ENCODE measurements at places on chromosomes 2 and 18. TPM values are rescaled to one million over a fixed set of nuclear protein-coding genes. Genes with fewer than 3 reads are reported as not detected.

Gene ALPG
- not detected for total RNA-seq

Gene ALPP
- total RNA-seq: not detected

GRCh38 chr2:235162082-235162836 lies 210.4 kb downstream of the SH3BP4 start:
- no peak for DNase-seq

DNA sequence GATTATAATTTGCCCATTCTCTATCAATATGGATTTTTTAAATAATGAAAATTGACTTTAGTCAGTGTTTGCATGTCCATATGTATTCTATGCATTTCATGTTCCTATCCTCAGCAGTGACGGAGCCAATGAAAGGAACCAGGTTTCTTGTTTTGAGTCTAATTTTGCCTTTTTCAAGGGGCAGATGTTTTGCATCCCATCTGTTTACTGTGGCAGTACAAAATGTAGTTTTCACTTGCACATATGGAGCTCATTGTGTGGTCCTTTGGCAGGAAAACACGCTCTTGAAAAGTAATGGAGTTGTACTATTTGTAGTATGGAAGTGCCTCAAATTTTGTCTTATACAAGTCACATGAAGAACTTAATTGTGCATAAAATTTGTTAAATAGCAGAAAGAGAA lies 127.8 kb downstream of the AGPS start:
- no peak for DNase-seq

GRCh38 chr2:139940686-139941085 lies 1160.5 kb upstream of the NXPH2 start:
- no peak for DNase-seq

DNA sequence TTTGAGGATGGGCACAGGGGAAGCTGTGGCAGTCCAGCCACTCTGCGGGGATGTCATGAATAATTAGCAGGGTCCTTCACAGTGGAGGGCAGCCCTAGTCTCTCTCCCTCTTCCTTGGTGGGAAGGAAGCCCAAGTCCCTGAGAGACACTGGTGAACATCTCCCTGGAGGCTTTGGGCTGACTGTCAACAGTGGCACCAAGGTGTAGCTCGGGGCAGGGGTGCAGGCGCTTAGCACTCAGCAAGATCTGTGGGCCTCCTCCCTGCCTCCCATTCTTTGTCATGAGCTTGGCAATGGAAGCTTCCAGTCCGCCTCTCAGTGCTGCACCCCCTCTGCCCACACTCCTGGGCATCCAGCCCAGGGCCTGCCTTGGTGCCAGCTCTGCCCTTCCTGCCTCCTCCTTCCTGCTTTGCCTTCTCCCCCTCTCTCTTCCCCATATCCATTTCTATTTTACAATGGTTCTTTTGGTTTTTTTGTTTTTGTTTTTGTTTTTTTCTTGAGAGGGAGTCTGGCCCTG lies 59.4 kb downstream of the STEAP3 start:
- DNase-seq: no peak

DNA sequence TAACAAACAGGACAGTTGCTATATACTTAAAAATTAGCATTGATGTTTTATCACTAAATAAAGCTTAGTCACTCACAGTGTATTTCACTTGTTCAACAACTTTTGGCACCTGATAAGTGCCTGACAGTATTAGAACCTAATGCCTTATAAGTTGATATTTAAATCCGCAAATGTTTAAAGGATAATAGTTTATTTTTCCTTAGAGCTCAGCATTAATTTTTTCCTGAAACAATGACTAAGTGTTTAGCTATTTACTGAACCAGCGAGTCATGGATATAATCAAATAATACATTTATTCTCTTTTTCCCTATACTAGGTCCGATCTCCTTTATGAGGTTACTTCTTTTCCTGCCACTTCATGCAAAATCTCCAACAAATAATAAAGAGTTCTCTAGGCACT lies 146.0 kb upstream of the PGAP1 start:
- DNase-seq: no peak

GRCh38 chr2:10303694-10304378 lies 1.1 kb downstream of the HPCAL1 start:
- DNase-seq: no peak

GRCh38 chr2:182090486-182090885 lies 104.8 kb downstream of the PPP1R1C start:
- no peak for DNase-seq

DNA sequence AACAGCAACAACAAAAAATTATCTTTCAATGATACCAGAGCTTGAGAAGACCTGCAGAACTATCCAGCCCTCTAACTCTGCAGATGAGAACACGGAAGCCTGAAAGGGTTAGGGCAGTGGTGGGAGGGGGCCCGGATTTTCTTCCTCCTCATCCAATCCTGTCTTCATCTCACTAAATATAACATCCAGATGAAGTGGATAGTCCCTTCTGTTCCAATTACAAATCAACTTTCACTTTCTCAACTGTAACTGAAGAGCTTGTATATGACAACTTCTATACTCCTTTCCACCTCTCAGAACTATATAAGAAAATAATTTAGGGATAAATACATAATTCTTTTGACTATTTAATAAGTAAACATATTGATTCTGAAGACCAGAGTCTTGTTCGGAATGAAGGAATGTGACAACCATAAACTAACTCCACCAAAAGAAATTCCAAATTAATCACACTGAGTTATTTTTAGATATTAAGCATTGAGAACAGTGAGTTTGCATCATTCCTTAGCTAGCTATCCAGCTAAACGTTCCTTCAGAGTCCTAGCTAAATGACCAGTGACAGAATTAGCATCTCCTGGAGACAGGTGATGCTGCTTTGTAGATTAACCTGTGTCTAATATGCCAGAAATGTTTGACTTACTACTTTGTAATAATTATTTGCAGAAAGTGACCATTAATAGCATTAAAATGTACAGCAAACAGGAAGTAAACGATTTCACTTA lies 32.7 kb downstream of the SFT2D3 start:
- DNase-seq: no peak

DNA sequence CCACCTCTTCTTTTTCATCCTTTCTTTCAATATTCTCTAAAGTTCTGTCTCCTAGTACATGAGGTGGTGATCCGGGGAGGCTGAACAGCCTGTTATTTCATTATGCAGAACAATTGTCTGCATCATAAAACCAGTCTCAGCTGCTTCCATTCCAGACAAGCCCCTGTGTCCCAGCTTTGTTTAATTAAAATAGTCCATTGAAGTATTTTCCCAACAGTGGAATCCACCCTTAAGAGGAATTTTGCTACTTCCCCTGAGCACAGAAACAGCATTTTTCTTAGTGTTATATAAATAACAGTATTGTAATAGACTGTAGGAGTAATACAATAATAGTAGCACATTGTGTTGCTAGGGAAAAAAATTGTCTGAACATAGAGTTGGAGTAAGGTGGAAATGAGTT lies 395.4 kb upstream of the TCF4 start:
- DNase-seq: no peak

DNA sequence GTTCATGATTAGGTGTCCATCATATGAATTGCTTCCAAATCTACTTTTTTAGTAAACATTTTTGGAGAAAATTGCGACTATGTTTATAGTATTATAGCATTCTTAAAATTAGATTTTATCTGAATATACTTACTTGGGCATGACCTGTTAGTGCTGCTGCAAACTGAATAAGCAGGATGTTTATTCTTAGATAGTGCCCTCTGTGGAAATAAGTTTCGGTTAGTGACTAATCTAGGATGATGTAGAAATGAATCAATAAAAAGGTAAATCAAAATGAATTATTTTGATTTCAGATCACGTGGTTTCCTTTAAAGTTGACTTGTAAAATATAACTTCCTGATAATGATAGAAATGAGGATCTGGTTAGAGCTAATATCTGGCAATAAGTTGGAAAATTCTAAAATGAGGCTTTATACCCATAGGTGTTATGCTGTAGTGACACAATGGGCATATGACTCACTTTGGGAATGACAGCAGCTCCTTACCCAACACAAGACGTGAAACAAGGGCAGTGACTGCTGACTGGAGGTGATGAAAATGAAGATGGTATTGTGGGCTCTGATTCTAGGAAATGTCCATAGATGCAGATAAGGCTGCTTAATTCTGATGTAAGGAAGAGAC lies 165.8 kb upstream of the TCF4 start:
- no peak for DNase-seq

DNA sequence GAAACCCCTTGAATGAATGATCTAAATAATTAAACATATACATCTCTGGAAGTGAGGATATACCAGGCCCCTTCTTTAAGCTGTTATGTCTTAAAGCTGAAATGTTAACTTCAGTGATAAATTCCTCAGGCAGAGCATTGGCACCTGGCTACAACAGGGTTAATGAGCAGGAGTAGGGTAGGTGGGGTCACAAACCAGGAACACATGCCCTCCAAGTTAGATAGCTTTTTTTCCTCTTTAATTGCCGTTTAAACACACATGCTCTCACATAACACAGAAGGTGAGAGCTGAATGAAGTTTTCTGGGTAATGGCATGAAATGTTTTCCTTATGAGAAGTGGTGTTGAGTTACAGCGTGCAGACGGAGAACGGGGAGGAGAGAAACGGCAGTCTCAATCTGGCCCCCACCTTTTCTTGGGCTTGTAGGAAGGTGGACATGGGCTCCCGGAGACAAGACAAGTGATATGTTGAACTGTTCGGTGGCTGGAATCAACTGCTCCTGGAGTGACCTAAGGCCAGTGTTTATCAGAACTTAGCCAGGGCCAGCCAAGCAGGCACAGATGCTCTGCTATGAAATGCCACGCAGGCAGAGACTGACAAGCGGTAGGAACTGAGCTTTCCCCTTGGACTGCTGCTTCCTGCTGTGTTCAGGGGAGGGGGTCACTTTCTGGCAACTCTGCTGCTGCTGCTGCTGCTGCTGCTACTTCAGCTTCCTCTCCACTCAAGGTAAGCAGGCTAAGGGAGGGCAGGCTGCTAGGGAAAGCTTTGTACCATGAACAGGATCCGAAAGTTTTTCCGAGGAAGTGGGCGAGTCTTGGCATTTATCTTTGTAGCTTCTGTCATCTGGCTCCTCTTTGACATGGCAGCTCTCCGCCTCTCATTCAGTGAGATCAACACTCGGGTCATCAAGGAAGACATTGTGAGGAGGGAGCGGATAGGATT lies at the start of gene GALNT5:
Gene GALNT5 (plus strand): TSS at position 394 of the 941 bp plus-strand sequence. CDS start 378 bp downstream, at position 772.
- DNase-seq: no peak

DNA sequence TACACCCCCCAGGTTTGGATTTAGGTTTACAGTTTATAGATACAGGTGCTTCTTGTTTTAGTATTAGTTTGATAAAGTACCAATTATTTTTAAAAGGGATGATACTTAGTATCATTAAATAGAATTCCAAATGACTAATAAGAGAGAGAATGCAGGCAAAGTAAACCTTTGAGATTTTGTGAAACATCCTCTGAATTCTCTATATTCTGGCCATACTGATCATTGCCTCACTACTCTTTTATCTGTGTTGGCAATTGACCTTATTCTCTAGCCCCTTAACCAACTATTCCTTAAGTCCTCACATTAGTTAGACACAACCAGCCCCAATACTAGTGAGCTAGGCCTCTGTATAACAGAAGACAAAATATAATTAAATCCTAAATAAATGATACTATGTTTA lies 125.4 kb downstream of the COMMD1 start:
- DNase-seq: no peak

- DNase-seq: no peak
Observed at GRCh38 chr18:2969695-2970094, 43.2 kb downstream of the LPIN2 start.

GRCh38 chr18:9153256-9153655 lies 16.7 kb downstream of the ANKRD12 start:
- DNase-seq: no peak
